HCT116 (cell line): ENCODE measurements at places on chromosomes 16 and 17. TPM values are rescaled to one million over a fixed set of nuclear protein-coding genes. Genes with fewer than 3 reads are reported as not detected.
A peak's percentile ranks its signal among the peaks of the same experiment; 100 is the strongest.

DNA sequence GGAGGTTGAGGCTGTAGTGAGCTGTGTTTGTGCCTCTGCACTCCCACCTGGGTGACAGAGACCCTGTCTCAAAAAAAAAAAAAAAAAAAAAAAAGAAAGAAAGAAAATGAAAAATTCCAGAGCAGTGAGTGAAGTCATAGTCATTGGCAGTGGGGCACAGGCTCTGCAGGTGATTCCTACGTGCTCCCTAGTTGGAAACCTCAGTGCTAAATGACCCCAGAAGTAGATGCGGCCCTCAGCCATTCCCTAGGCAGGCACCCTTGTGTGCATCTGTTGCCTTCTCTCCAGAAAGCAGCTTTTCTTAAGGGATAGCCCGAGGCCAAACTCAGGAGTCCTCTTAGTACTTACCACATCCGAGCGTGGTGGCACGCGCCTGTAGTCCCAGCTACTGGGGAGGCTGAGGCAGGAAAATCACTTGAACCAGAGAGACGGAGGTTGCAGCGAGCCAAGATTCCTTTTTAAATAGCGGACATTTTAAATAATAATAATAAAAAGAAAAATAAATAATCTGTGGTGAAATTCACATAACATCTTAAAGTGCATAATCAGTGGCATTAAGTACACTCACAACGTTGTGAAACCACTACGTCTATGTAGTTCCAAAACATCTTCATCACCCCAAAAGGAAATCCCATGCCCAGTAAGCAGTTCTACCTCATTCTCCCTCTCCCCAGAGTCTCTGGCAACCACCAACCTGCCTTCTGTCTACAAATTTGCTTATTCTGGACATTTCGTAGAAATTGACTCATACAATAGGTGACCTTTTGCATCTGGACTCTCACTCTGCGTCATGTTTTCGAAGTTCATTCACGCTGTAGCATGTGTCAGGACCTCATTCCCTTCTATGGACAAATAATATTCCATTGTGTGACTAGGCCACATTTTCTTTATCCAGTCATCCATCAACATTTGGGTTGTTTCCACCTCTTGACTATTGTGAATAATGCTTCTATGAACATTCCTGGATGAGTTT lies 12.5 kb upstream of the SPHK1 start:
- H3K27ac ChIP-seq = no peak overlapping the region
- H3K4me1 ChIP-seq = peaks cover 22% of the 10 kb centered on the region
- H3K27me3 ChIP-seq = no peaks in the 10 kb centered on the region
- no peak overlapping the region for H3K4me3 ChIP-seq
- no peak for DNase-seq

- peaks cover 18% of the 10 kb centered on the region for H3K36me3 ChIP-seq
- H3K27me3 ChIP-seq = no peaks in the 10 kb centered on the region
Measured at GRCh38 chr17:78974635-78975591, 4.8 kb downstream of the LGALS3BP start.

- H3K4me3 ChIP-seq = no peak overlapping the region
- DNase-seq = no peak
- H3K36me3 ChIP-seq = no peaks in the 10 kb centered on the region
- H3K27me3 ChIP-seq = peaks cover 47% of the 10 kb centered on the region; the same call in 1 of the 2 replicates
- no peak overlapping the region for H3K27ac ChIP-seq
Measured at GRCh38 chr16:56233795-56234566, 42.7 kb downstream of the GNAO1 start.

GRCh38 chr16:3467921-3468320 lies 24.4 kb downstream of the NAA60 start:
- DNase-seq = no peak
- peaks cover 5% of the 10 kb centered on the region for H3K36me3 ChIP-seq
- H3K4me3 ChIP-seq = no peak overlapping the region
- H3K27me3 ChIP-seq = no peaks in the 10 kb centered on the region
- no peak overlapping the region for H3K27ac ChIP-seq
- peaks cover 5% of the 10 kb centered on the region; the same call in 1 of the 2 replicates for H3K4me1 ChIP-seq

- no peak overlapping the region for H3K27ac ChIP-seq
- no peak for DNase-seq
- no peak overlapping the region for H3K4me3 ChIP-seq
Measured at GRCh38 chr16:13811834-13812233, 108.1 kb upstream of the ERCC4 start.

DNA sequence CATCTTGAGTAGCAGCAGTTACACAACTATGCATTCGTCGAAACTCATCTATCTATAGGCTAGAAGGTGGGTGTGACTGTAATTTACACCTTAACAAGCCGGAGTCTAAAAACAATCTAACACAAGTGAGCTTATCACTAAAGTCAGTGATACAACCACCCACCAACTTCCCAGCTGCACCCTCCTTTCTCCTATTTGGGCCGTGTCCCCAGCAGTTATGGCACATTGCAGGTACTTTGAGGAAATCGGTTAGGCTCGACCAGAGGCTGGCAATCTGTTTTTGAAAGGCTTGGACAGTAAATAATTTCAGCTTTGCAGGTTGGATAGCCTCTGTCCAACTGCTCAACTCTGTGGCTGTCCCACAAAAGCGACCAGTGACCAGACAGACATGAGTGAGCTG lies 26.0 kb downstream of the USP22 start:
- H3K27me3 ChIP-seq = no peaks in the 10 kb centered on the region
- H3K27ac ChIP-seq = no peak overlapping the region
- no peaks in the 10 kb centered on the region for H3K4me1 ChIP-seq
- no peak overlapping the region for H3K4me3 ChIP-seq
- no peak for DNase-seq
- H3K36me3 ChIP-seq = peaks cover 92% of the 10 kb centered on the region

- H3K27ac ChIP-seq = no peak within 1 kb of the TSS
- no peaks in the 10 kb centered on the region for H3K36me3 ChIP-seq
- no peaks in the 10 kb centered on the region for H3K27me3 ChIP-seq
- peaks cover 79% of the 10 kb centered on the region for H3K4me1 ChIP-seq
- no peak for DNase-seq
Measured at GRCh38 chr17:8123695-8124349, at the start of gene HES7. Gene HES7, minus strand, starts transcription at chr17:8124106. Its CDS starts 22 bp downstream, at chr17:8124084.

DNA sequence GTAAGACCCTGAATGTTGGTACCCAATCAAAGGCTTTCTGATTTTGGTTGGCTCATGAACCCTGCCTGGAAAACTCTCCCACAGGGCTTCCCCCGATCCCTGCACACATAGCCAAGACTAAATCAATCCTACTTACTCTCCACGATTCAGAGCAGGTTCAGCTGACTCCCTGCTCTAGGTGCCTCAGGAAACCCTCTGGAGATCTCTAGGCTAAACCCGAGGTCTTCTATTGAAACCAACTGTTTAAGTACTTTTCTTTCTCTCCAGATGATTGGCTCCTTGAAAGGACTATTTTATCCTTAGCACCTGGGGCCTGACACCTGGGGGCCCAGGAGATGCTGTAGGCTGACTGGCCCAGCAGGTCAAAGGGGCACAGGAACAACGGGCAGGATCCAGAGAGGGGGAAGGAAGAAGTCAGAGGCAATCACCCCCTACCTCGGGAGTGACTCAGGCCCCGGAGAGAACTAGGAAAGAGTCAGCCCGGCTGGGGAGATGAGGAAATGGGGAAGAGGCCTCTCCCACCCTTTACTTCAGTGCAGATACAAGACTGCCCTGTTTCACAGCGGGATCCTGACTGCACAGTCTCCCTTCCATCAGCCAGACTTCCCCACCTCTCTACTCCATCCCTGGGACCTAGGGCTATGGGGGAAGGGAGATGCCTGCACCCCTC lies 2.0 kb downstream of the TBC1D10B start:
- H3K36me3 ChIP-seq = peaks cover 14% of the 10 kb centered on the region
- DNase-seq = no peak
- peak overlapping the region; percentile 87 for H3K4me3 ChIP-seq

GRCh38 chr16:23539984-23540816 lies 16.9 kb downstream of the EARS2 start:
- H3K4me1 ChIP-seq = peaks cover 7% of the 10 kb centered on the region
- no peaks in the 10 kb centered on the region for H3K27me3 ChIP-seq
- DNase-seq = no peak

GRCh38 chr17:66789093-66789492 lies 45.8 kb upstream of the CACNG5 start:
- H3K4me3 ChIP-seq = no peak overlapping the region
- no peak overlapping the region for H3K27ac ChIP-seq
- no peak for DNase-seq
- H3K4me1 ChIP-seq = no peaks in the 10 kb centered on the region
- no peaks in the 10 kb centered on the region for H3K27me3 ChIP-seq
- H3K36me3 ChIP-seq = no peaks in the 10 kb centered on the region

GRCh38 chr16:15961571-15962090 lies 12.2 kb downstream of the ABCC1 start:
- no peak for DNase-seq
- no peak overlapping the region for H3K4me3 ChIP-seq
- H3K36me3 ChIP-seq = no peaks in the 10 kb centered on the region
- H3K27me3 ChIP-seq = no peaks in the 10 kb centered on the region
- H3K4me1 ChIP-seq = peaks cover 73% of the 10 kb centered on the region
- H3K27ac ChIP-seq = no peak overlapping the region

DNA sequence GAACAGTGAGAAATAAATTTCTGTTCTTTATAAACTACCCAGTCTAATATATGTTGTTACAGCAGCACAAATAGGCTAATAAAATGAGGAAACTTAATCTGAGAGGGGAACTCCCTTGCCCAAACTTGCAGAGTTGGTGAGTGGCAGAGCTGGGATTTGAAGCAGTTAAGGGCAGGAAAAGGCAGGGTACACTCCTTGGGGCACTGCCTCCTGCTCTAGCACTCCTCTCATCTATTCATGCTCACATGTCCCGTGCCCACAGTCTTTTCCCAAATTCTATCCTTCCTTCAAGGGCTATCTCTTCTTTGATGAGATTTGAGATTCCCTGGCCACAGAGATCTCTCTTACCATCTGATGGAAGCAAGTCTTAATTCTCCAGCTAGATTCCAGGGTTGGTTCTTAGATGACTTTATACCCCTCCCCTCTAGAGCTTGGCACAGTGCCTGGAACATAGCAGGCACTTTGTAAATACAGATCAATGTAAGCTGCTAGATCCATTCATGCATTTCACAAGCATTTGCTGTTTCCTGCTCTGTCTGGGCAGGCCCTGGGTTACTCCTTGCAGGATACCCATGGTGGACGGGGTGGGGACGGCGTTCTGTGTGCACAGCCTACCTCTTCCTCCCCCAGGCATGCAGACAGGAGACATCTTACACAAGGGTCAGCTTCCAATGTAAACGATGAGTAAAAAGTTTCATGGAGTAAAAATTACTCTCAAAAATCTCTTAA lies 39.2 kb upstream of the ABCC12 start:
- no peak overlapping the region for H3K4me3 ChIP-seq
- no peaks in the 10 kb centered on the region for H3K4me1 ChIP-seq
- DNase-seq = no peak

GRCh38 chr16:16118337-16118736 lies 105.0 kb downstream of the ABCC6 start:
- no peak overlapping the region for H3K27ac ChIP-seq
- H3K36me3 ChIP-seq = peaks cover 53% of the 10 kb centered on the region
- no peak for DNase-seq
- H3K4me1 ChIP-seq = no peaks in the 10 kb centered on the region

DNA sequence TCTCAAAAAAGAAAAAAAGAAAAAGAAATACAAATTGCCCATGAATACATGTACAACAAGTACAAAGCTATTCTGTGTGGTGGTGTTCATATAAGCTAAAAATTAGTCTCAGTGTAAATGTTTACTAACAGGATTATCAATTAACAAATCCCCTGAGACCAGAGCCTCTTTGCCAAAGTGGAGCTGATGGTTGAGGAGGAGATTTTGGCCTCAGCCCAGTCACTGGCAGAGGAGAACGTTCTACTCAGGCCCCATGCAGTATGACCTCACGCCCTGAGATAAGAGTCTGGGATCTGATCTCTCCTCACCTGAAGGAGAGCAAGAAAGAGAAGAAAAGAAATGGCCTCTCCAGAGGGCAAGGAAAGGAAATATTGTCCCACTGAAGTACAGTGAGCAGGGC lies 35.5 kb upstream of the NOL11 start:
- H3K27ac ChIP-seq = no peak overlapping the region
- no peak for DNase-seq
- no peaks in the 10 kb centered on the region for H3K36me3 ChIP-seq

DNA sequence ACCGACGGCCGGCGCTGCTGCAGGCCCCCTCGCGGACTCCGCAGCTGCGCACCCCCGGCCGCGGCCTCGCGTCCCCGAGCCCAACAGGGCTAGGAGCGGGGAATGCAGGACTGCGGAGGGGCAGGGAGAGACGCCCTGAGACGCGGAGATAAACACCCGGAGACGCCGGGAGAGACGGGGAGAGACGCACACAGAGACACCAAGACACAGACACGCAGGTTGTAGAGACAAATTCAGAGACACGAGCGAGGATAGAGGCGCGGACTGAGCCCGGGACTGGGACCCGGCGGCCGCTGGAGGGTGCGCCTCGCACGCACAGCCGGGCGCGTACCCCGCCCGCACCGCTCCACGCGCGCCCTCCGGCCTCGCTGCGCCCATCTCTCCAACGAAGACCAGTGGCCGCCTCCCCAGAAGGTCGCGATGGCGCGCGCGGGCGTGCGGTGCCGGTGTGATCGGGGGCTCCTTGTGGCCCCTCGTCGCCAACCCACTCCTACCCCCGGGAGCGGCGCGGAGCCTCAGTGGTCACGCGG lies 902 bp downstream of the STAC2 start:
- DNase-seq = no peak
- peaks cover 16% of the 10 kb centered on the region for H3K4me1 ChIP-seq
- H3K27ac ChIP-seq = no peak overlapping the region; the same call in 1 of the 2 replicates

GRCh38 chr17:68317458-68317857 lies 26.2 kb downstream of the ARSG start:
- DNase-seq = no peak
- no peak overlapping the region; the same call in 1 of the 2 replicates for H3K27ac ChIP-seq

GRCh38 chr17:8846768-8847211 lies 20.7 kb downstream of the PIK3R6 start:
- no peak overlapping the region for H3K4me3 ChIP-seq
- no peak overlapping the region for H3K27ac ChIP-seq
- DNase-seq = peak; percentile 67

- peaks cover 12% of the 10 kb centered on the region for H3K4me1 ChIP-seq
- peak overlapping the region; percentile 74 for H3K27ac ChIP-seq
- peak overlapping the region; percentile 85 for H3K4me3 ChIP-seq
- no peaks in the 10 kb centered on the region for H3K27me3 ChIP-seq
- peaks cover 22% of the 10 kb centered on the region; the same call in 1 of the 2 replicates for H3K36me3 ChIP-seq
Measured at GRCh38 chr17:42608305-42609181, 631 bp downstream of the RETREG3 start.

- no peaks in the 10 kb centered on the region for H3K36me3 ChIP-seq
- no peaks in the 10 kb centered on the region for H3K27me3 ChIP-seq
- DNase-seq = peak; percentile 62
Measured at GRCh38 chr16:8660841-8661301, 13.5 kb upstream of the ABAT start.

DNA sequence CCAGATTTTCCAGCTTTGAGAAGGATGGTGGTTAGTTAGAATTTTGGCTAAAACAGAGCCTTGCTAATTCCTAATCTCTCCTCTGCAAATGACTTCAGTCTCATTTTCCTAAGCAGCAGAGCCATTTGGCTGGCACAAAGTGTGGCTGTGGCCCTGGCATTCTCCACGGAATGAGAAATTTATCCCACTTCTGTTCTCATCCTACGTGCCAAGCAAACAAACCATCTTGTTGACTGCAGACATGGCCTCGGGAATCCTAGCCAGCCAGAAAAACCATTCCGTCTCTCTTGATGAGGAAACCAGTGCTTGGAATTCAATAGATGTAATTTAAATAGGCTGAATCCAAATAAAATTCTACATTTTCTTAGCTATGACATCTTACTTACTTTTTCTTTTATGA lies 34.1 kb upstream of the ELAC2 start:
- no peak for DNase-seq
- no peaks in the 10 kb centered on the region for H3K36me3 ChIP-seq
- no peaks in the 10 kb centered on the region for H3K4me1 ChIP-seq
- no peak overlapping the region for H3K27ac ChIP-seq

The XYLT1 gene
- 4.5 TPM for total RNA-seq

The CSH1 gene
- not detected for total RNA-seq

The MATCAP1 gene
- total RNA-seq = 38.7 TPM

The CHD9NB gene
- total RNA-seq = 1.2 TPM

The CDC6 gene
- 117 TPM for total RNA-seq

The CD19 gene
- 0.27 TPM for total RNA-seq

The LIG3 gene
- 49.4 TPM for total RNA-seq
